Muscle of arm (tissue), 14 donors: ENCODE measurements at places on chromosomes 13 and 19.
A peak's percentile ranks its signal among the peaks of the same experiment; 100 is the strongest.

DNA sequence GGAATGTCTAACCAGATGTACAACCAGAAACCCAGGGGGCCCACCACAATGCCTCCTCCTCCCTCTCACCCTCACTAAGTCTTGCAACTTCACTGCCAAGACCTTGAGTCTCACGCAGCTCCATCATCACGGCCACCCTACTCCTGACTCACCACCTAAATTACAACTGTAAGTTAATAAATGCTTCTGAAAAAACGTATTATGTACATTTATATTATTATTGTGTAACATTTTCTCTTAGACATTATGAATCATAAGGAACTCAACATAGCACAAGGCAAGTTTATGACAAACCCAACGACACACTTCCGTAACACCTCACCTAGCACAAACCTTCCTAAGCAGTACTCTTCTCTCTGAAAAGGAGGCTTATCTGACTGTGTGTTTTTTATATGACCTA is 20.7 kb downstream of the MIPEP start:
- no peak for DNase-seq

GRCh38 chr13:106496072-106496997 is 39.1 kb downstream of the EFNB2 start:
- DNase-seq, result no peak

- DNase-seq, result no peak
Measured at GRCh38 chr13:99605420-99606323, 104.4 kb downstream of the TM9SF2 start.

- no peak for DNase-seq
Measured at GRCh38 chr19:366951-367350, 22.4 kb upstream of the MIER2 start.

- no peak for DNase-seq
Measured at GRCh38 chr13:30002577-30002976, 152.2 kb upstream of the UBL3 start.

- no peak for DNase-seq
Measured at GRCh38 chr19:6204212-6204611, 68.7 kb downstream of the ACSBG2 start.

DNA sequence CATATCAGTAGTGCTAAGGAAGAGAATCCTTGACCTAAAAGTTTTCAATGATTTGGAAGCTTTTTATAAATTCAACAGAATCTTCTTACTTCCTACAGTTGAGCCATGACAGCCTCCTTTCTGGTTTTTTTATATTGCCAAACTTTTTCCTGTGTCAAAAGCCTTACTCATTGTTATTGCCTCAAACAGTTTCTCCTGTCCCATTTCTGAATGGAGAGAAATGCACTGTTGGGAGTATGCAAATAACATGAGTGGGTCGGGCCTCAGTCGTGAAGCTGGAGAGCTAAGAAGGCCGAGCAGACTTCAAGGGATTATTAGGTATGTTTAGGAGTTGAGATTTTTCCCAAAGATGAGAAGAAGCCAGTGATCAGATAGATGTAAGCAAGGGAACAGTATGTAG is 766.4 kb upstream of the KLHL1 start:
- no peak for DNase-seq

- DNase-seq, result no peak
Measured at GRCh38 chr13:59745392-59745788, 418.3 kb downstream of the DIAPH3 start.

DNA sequence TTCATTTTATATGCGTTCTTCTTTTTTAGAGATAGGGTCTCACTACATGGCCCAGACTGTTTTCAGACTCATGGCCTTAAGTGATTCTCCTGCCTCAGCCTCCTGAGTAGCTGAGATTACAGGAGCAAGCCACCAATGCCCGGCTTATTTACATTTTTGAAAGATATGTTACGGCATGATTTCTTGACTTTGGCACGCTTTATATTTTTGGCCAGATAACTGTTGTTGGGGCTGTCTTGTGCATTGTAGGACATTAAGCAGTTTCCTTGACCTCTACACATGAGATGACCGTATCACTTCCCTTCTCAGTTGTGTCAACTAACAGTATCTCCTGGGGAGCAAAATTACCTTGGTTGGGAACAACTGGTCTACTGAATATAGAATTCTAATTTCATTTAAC is 28.9 kb upstream of the CLDN10 start:
- no peak for DNase-seq

DNA sequence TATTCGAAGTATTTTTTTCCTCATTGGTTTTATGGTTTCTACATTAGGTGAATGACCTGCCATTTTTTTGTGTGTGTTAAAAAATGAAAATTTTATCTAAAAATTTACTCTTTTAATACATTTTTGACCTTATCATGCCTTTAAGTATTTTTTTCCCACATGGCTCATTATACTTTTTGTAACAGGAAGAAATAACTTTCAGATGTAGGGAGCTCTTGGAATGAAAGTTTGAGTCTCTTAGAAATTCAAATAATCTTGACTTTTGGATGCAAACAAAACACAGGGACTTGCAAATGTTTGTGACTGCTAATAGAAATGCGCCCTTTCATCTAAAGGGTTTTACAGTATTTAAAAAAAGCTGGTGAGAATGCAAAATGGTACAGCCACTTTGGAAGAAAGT is 457.9 kb downstream of the KLF5 start:
- DNase-seq, result no peak

GRCh38 chr19:45616704-45617017 is 14.6 kb upstream of the GPR4 start:
- DNase-seq, result no peak

DNA sequence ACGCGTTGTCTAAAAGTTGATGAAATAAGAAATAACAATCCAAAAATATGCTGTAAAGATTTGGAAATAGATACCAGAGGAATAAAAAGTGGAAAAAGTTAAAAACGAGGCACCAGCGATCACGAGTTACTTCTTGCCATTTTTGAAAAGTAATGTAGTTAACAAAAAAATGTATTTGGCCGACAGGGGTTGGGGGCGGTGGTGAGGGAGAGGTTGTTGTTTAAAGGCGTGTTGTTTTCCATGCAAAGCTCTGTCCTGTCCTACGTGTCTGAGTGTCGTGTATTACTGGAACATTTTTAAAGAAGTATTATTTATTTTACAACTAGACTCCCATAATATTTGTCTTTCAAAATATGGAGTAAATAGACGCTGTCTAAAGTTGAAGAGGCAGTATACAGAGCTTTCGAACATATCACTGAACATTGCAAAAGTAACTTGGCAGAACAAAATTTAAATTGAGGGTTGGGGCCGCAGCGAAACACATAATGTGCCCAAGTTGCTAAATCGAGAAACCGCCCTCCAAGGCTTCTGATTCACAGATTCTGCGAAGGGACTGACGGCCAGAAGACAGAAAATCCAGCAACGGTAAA is 823 bp downstream of the FBXO17 start:
- DNase-seq, result peak; percentile 42

- DNase-seq, result no peak
Measured at GRCh38 chr13:98103531-98103930, 39.4 kb upstream of the FARP1 start.

DNA sequence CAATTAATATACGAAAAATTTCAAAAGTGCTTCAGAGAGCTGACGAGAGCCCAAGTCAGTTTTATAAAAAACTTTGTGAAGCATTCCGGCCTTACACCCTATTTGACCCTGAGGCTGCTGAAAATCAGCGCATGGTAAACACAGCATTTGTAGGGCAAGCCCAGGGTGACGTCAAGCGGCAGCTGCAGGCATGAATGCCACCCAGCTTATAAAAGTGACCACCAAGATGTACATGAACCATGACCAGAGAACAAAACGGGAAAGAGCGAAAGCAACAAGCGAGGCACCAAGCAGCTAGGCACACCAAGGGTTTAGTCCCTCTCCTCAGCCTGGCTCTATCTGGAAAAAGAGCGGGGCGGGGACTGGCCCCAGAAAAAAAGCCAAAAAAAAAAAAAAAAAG is 6.0 kb downstream of the SIGLEC11 start:
- peak; percentile 20 for DNase-seq

- DNase-seq, result no peak
Measured at GRCh38 chr19:14165990-14166830, 29.8 kb upstream of the ASF1B start.

GRCh38 chr19:1285737-1286360 is at the start of gene EFNA2:
Gene EFNA2, plus strand, starts transcription at chr19:1285873. Its CDS starts 296 bp downstream, at chr19:1286169.
- no peak for DNase-seq

GRCh38 chr19:17285415-17286135 is 3.9 kb downstream of the ANKLE1 start:
- no peak for DNase-seq

GRCh38 chr19:29564574-29565005 is 38.8 kb downstream of the VSTM2B start:
- no peak for DNase-seq

DNA sequence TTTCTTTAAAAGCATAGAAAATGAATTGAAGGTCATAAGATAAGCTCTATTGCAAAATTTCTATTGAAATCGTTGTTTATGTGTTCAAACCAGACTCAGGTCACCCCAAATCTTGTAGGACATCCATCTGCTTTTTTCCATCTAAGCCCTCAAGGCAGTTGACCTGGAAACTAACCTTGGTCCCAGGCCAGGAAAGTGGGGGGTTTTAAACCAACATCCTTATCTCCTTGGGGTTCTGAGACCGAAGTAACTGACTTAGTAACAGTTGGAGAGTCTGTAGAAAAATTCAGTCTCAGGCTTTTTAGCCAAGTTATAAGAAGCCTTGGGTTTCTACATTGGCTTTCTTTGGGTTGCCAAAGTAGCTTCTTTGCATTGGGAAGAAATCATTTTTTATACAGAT is 23.4 kb downstream of the ZNF507 start:
- no peak for DNase-seq

DNA sequence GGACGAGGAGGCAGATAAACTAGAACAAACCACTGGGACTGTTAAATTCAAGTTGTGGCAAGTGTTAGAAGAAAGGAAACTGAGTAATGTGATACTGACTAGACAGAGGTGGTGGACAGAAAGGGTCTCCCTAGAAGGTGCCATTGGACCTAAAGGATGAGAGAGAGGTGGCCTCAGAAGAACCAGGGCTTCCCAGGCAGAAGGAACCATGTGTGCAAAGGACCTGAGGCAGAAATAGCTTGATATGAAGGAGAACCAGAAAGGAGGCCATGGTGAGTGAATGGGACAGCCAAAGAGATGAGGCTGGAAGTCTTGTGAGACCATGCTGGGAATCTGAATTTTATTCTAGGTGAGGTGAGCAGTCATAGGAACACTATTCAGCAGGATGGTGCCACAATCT is 2.8 kb upstream of the SYDE1 start:
- no peak for DNase-seq

DNA sequence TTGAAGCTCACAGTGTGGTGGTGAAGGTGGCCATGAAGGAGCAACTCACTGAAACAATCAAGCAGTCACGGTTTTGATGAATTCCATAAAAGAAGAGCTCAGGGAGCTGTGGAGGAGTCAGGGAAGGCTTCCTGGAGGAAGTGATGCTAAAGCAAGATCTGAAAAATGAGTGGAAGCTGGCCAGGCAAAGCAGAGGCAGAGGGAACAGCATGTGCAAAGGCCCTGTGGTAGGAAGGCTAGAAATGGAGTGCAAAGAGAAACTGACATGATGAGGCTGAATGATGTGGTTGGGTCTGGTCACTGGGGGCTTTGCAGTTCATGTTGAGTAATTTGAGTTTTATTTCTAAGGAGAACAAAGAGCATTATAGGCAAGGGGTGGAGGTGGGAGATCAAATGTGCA is 6.9 kb downstream of the ADGRE1 start:
- no peak for DNase-seq

- DNase-seq, result peak; percentile 78
Measured at GRCh38 chr19:36152352-36153091, at the start of gene COX7A1. Gene COX7A1, minus strand, starts transcription at chr19:36152447. Its CDS starts 40 bp downstream, at chr19:36152407.

DNA sequence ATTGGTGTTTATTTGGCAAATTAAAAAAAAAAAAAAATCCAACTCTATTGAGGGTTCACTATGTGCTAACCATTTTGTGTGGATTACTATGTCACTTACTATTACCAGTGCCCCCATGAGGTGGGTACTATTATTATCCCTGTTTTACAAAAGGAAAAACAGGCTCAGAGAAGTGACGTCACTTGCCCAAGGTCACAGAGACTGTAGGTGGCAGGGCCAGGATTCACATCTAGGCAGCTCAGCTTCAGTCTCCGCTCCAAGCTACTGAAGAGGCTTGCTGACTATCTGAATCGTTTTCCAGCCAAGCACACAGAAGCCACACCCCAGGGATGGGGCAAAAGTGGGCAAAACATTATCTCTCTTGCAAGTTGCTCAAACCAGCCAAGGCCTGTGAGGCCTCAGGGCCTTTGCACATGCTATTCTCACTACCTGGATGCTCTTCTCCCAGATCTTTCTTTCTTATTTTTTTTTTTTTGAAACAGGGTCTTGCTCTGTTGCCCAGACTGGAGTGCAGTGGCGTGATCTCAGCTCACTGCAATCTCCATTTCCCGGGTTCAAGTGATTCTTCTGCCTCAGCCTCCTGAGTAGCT is 4.8 kb upstream of the ANGPTL8 start:
- DNase-seq, result no peak

DNA sequence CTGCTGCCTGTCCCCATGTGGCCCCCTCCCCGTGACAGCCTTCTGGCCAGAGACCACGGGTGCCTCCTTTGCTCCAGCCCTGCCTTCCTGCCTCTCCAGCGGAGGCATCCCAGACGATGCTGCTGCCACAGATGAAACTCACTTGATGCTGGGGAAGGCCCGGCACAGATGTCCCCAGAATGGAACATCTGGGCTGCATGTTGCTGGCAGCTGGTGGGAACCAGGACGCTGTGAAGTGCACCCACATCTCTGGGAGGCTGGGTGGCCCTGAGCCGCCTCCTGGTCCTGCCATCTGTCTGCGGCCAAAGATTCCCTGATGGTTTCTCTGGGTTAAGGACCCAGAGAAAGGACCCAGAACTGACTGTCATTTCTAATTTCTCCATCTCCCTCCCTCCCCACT is 51.9 kb upstream of the PTPRS start:
- no peak for DNase-seq

GRCh38 chr13:93674337-93674755 is 447.7 kb downstream of the GPC6 start:
- DNase-seq, result no peak

DNA sequence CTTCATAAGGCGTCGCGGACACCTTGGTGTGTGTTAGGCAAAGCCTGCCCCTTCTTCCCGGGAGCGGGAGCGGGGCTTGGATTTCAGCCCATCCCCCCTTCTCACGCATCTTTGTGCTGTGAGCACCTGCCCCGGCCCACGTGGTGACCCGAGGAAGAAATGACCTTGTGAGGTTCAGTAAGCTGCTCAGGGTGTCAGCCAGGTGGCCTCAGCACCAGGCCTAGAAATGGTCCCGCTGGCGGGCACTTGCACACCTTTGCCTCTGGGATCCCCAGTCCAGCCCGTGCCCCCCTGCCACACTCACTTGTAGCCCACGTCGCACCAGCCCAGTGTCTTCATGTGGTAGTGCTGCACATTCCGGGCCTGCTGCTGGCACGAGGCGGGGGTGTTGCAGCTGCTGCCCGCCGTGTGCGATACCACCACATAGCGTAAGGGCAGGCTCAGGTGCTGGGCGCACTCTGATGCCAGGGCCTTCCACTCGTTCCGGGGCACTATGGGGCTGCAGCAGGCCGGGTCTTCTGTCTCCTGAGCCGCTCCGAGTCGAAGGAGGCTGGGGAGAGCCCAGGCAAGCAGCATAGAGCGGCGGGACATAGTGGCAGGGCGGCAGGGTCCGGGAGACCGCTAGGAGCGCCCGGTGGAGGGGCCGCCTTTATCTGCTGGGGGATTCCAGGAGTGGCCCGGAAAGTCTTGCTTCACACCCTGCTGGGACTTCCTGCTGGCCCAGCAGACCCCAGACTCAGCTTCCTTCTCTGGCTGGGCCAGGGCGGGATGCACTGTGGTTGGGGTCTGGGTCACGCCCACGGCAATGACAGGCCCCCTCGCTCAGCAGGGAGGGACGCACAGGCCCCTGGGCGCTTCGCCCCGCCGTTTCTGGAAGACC is at the start of gene PGLYRP1:
PGLYRP1 (minus strand) TSS at position 623 of the 880 bp plus-strand sequence; CDS start at position 591, 32 bp downstream.
- no peak for DNase-seq

GRCh38 chr19:12581100-12581499 is 29.5 kb downstream of the ZNF490 start:
- DNase-seq, result no peak
